A673 (cell line): ENCODE measurements at places on chromosomes 3 and 15.

DNA sequence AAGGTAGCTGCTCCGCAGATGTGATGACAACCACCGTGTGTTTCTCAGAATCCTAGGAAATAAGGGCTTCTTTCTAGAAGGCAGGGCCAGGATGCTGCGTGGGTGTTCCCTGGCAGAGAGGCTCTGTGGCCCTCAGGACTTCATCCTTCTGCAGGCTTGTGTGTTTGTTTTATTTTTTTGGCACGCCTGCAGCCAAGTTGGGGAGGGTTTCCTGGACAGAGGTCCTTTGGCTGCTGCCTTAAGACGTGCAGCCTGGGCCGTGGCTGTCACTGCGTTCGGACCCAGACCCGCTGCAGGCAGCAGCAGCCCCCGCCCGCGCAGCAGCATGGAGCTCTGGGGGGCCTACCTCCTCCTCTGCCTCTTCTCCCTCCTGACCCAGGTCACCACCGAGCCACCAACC is at the start of gene CLEC3B:
TSS of gene CLEC3B (plus strand) at position 266 of the 400 bp plus-strand sequence. CDS start at position 326, 60 bp downstream.
- DNase-seq = no peak

DNA sequence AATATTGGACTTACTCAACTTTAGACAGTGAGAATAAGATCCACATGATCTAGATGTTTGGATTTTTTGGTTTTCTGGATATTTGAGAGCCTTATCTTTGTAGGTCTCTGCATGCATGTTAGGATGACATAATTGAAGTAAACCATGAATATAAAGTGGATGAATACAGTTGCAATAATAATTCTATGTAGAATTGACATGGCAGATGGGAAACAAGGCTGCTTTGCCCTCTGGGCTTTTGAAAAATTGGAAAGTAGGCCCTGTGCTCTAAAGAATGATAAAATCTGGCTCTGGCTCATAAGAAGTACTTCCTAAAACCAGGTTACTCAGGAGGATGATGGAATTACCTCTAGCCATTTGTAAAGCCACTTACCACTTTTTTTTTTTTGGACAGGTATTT is 86.9 kb downstream of the ZNF609 start:
- DNase-seq = no peak

DNA sequence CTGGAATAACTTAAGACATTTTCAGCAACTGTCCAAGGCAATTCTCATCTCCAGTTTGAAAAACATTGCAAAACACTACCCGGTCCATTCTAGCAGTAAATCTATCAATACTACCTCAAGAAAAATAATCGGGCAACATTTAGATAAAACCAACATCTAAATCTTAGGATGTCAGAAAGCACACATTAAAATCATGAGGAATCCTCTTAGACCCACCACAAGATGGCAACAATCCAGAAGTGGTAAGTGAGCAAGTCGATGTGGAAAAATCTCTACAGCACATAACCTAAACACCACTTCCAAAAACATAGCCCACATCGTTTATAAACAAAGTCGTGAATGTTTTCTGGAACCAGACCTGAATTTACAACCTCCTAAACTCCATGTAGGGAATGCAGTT is 5.7 kb downstream of the PLCH1 start:
- DNase-seq = peak; percentile 49

DNA sequence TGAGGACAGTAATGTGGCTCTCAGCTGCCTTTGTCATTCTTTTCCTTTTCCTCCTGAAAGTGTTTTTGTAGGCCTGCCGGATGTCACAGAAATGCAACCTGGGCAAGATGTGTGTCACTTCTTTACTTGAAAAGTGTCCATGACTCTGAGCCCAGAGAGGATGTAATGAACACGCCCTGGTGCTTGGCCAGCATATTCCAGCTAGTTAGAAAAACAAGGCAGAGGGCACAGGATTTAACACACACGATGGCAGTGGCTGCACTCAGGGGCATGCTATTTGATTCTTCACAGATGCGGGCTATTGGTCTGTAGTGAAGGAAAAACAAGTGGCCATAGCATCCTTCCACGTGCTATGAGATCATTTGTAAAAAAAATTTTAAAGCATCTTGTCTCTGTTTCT is 30.3 kb upstream of the PTX3 start:
- DNase-seq = no peak

GRCh38 chr3:142858043-142858442 is 30.8 kb downstream of the PCOLCE2 start:
- no peak for DNase-seq

DNA sequence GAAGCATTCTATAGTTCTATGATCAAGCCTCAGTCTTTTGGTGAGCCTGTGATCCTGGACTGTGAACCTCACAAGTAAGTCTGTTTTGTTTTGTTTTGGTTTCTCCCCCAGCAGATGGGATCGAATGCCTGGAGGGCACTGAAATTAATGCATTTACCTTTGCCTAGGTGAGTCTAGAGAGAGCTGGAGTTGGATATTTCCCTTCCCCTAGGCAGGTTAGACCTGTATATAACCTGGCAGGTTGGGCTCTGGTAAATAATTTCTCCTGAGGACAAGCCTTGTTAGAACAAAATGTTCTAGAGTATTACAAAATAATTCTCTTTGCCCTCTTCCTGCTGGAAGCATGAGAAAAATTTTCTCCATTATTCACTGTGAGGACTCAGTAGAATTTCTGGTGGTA is 211.9 kb downstream of the TPRG1 start:
- DNase-seq = no peak

- no peak for DNase-seq
Measured at GRCh38 chr3:150015901-150016300, 45.2 kb upstream of the PFN2 start.

DNA sequence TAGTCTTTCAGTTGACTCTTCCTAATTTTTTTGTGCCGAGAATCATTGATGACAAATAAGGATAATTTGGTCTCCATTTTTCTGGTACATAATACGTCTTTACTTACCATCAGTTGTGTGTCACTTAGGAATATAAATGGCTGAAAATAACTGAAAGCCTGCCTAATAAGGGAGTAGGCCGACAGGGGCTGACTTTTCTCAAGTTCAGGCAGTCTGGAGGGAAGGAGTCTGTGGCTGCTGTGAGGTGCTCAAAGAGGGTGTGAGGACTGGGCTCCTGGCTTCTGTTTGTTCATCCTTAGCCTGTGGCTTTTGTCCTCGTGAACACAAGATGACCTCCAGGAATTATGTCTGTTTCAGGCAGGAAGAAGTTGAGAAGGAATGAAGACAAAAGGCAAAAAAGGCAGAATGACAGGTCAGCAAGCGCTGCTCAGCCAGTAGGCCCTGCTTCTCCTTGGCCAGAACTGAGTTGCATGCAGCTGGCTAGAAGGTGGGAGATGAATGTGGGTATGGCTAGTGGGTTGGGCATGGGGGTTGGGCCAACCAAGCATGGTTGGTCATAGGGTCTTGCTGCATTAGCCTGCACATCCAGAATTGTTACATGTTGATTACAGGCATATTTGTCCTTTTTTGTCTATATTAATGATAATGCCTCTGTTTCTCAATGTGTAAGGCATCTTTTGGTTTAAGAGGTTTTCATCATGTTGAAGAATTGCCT is 29.2 kb downstream of the IGF1R start:
- DNase-seq = no peak

GRCh38 chr15:69373406-69373805 is 40.7 kb upstream of the KIF23 start:
- no peak for DNase-seq

DNA sequence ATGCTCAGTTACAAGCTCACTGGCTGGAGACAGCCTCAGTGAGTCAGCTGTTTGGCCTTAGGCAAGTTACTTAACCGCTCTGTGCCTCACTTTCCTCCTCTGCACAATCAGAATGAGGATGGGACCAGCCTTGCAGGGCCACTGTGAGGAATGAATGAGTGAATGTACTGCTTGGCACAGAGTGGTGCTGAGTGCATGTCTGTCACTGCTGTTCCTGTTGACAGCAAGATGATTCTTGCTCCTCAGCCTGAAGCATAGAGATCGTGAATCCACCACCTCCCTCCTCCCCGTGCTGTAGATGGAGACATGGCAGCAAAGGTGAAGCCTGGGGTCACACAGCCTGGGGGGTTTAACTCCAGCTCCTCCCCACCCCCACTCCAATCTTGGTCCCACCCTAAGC is 14.6 kb upstream of the GRIP2 start:
- no peak for DNase-seq

DNA sequence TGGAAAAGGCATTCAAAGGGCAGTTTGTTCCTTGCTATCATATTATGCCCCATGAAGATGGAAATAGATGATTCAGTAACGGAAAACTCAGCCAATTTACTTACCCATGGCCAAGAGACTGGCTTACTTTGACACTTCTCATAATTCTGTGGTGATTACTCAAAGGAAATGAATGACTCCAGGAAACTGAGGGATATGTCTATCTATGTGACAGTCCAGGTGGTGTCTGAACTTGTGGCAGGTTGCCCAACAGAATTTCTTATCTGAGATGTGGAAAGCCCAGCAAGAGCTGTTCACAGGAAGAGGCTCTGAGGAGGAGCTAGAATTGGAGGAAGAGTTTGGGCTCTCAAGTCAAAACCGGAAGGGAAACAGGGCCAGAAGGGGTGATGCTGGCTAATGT is 91.2 kb downstream of the KCNAB1 start:
- no peak for DNase-seq

GRCh38 chr3:76203578-76203977 is 418.2 kb upstream of the ZNF717 start:
- DNase-seq = no peak

DNA sequence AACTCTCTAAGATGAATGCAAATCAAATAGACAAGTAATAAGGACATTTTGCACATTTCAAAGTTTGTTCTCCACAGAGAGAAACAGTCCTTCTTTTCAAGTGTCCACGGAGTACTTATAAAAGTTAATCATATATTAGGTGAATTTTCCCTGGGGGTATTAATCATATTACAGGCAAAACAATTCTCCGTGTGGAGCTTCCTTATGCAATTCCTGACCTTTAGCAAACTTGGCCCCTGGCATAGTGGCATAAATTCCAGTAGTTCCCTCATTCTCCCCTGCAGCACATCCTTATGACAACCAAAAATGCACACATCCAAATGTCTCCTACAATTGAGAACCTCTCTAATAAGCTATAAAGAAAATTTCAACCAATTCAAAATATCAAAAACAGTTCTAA is 34.4 kb downstream of the FSIP1 start:
- no peak for DNase-seq

GRCh38 chr3:133783762-133784161 is 21.9 kb upstream of the SRPRB start:
- DNase-seq = no peak

GRCh38 chr15:58015565-58015964 is 49.9 kb downstream of the ALDH1A2 start:
- DNase-seq = no peak

DNA sequence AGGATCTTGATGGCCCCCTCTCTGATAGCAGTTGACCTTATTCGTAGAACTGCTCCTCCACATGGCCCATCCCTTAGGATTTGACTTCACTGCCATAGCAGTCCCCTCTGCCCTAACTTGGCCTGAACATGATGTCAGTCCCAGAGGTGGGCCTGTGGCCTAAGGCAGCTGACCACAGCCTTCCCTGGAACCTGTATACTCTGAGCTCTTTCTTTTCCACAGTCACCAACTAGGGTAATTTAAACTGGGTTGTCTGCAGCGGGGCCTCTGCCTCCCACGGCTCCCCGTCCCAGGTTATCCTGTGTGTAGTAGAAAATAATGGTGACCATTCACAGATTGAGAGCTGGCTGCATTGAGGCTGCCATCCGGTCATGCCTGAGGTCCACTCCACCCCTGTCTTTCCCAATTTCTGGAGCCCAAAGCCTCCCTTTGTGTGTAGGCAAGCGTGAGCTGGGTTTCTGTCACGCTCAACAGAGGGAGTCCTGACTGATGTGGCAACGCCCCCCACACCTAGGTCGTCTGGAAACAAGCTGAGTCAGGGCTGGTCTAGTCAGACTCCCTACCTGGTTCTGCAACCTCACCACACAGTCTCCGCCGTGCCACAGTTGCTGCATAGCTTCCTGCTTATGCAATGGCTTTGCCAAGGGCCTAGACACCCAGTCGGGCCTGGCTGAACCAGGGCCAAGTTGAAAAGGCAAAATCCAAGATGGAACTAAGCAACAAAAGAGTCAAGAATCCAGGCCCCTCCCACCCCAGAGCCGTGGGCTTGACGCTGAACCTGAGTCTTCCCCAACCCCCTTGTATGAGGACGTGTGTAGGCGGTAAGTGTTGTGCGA is 284.5 kb downstream of the XXYLT1 start:
- peak; percentile 92 for DNase-seq

- DNase-seq = peak; percentile 74
Measured at GRCh38 chr15:48046813-48047438, 73.9 kb upstream of the SLC24A5 start.

DNA sequence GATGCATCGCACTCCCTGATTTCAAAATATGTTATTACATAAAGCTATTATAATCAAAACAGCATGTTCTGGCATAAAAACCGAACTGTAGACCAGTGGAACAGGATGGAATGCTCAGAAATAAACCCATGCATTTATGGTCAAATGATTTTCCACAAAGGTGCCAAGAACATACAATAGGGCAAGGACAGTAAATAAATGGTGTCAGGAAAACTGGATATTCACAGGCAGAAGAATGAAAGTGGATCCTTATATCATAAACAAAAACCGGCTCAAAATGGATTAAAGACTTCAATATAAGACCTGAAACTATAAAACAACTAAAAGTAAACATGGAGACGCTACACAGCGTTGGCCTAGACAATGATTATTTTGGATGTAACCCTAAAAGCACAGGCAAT is 22.6 kb downstream of the USP50 start:
- DNase-seq = no peak

GRCh38 chr15:63240109-63240508 is 37.3 kb upstream of the APH1B start:
- peak; percentile 50 for DNase-seq

DNA sequence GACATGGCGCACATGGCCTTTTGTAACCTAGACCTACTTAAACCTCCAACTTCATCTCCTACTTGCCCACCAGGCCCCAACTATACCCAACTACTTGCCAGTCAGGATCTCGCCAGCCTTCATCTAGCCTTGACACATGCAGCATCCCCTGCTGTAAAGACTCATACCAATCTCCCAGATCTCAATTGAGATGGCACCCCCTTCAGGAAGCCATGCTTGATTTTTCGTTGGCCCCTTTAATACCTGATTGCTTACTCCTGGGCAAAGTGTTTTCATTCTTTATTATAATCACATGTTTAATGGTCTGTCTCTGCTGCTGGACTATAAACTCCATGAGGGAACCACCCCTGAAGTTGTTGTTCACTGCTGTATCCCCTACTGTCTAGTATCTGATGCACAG is 150.8 kb downstream of the SOX2 start:
- DNase-seq = no peak

DNA sequence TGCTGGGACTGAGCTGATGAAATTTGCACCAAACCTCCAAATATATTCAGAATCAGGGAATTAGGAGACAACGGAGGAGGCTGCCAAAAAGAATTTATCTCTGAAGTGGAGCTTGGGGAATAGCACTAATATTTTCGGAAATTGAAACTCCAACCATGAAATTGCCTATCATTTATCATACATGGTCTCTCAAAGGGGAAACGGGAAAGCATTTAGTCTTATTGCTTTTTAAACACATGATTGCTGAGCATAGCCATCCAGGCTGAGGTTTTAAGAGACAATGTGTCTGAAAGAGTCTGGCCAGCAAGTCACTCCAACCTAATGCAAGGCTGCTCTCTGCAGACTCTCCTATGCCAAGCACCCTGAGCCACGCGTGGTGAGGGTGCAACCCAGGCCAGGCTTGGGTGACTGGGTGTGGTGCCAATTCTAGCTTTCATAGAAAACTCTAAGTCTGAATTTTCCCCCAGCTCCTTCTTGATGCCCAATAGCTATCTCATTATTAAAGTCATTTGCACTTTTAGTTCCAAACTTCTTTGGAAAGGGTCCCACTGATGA is 200.2 kb downstream of the RPLP1 start:
- DNase-seq = peak; percentile 60

- DNase-seq = no peak
Measured at GRCh38 chr15:40451527-40452158, 10.9 kb downstream of the BAHD1 start.

- DNase-seq = no peak
Measured at GRCh38 chr15:45812200-45812599, 177.4 kb downstream of the SQOR start.
